ENCODE measurements at places on chromosomes 7 and 10. TPM values are rescaled to one million over a fixed set of nuclear protein-coding genes. Genes with fewer than 3 reads are reported as not detected.
A peak's percentile ranks its signal among the peaks of the same experiment; 100 is the strongest.

Gene SFRP4
- 97.1 TPM for total RNA-seq

DNA sequence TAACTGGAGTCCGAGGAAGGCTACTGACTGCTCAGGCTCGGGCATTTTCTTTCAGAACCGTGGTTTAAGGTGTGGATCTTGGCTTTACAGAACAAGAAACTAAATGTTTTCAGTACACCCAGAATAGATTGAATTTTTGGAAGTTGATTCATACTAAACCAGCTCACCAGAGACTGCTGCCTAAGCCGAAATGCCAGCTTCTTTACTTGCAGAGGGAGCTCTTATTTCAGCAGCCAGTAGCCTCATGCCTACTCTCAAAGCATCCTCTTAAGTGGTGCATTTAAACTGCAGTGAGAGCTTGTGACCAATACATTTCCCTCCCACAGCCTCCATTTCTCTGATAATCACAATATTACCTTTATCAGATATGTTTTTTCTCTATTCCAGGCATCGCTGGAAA lies 615.1 kb downstream of the SUGCT start:
- H3K27me3 ChIP-seq, result no peaks in the 10 kb centered on the region
- H3K4me3 ChIP-seq, result no peak overlapping the region
- H3K27ac ChIP-seq, result no peak overlapping the region

- DNase-seq, result no peak
- no peaks in the 10 kb centered on the region for H3K27me3 ChIP-seq
- no peaks in the 10 kb centered on the region for H3K36me3 ChIP-seq
- no peak overlapping the region for H3K4me3 ChIP-seq
Observed at GRCh38 chr10:26475386-26475785, 37.2 kb downstream of the APBB1IP start.

DNA sequence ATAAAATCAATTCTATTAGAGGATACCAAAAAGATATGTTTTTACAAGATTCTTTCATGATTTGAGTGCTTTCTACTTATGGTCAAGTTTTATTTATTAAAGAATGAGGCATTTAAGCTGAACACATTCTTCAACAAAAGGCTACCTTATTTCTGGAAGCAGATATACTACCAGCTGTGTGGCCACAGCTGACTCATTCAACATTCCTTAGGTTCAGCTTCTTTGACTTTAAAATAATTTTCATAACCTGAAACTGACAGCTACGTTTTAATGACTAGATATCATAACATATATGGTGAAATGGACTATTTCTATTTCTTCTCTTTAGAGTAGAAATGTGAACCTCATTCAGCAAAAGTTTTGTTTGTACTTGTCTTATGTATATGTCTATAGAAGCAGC lies 414.2 kb upstream of the SEMA3C start:
- H3K4me3 ChIP-seq, result no peak overlapping the region
- H3K36me3 ChIP-seq, result no peaks in the 10 kb centered on the region
- DNase-seq, result no peak
- H3K4me1 ChIP-seq, result no peaks in the 10 kb centered on the region

Gene CXCL12
- 103 TPM for total RNA-seq

DNA sequence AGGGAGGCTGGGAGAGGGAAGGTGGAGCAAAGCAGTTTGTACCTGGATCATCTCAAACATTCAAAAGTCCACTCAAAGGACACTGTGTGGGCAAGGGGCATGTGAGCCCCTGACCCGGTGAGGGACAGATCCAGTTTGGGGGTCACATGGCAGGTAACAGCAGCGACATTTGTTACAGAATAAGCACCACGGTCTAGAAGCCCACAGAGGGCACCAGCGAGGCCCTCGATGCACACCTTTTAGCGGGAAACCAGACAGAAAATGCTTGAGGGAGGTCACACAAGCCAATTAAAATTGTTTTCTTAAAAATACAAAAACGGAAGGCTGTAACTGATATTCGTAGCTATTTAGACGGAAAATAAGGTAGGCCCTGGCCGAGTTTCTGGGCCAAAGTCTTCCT lies 144.4 kb downstream of the ZMYND11 start:
- no peak overlapping the region for H3K4me3 ChIP-seq
- H3K4me1 ChIP-seq, result no peaks in the 10 kb centered on the region
- H3K27ac ChIP-seq, result no peak overlapping the region
- DNase-seq, result peak; percentile 9
- no peaks in the 10 kb centered on the region for H3K36me3 ChIP-seq

DNA sequence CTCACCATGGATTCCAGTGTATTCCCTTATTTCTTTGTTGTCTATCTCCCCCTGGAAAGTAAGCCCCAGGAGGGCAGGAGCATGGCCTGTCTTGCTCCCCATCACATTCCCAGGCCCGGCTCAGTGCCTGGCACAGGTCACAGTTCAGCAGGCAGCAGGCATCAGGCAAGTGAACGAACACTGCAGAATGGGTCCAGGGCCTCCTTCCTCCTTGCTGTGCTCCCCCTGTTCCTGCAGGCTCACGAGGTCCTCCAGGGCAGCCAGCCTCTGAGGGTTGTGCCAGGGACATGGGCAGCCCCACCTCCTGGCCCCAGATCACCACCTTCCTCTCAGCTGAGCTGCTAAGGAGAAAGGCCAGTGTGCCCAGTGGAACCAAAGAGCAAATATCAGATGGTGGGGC lies 41.8 kb downstream of the PDLIM1 start:
- H3K36me3 ChIP-seq, result no peaks in the 10 kb centered on the region
- no peak overlapping the region for H3K4me3 ChIP-seq
- no peak overlapping the region for H3K27ac ChIP-seq
- no peaks in the 10 kb centered on the region for H3K27me3 ChIP-seq
- no peaks in the 10 kb centered on the region for H3K4me1 ChIP-seq
- no peak for DNase-seq

GRCh38 chr7:79876848-79877252 lies 257.8 kb upstream of the GNAI1 start:
- no peaks in the 10 kb centered on the region for H3K27me3 ChIP-seq
- H3K27ac ChIP-seq, result no peak overlapping the region
- no peak overlapping the region for H3K4me3 ChIP-seq
- no peak for DNase-seq
- H3K36me3 ChIP-seq, result no peaks in the 10 kb centered on the region

GRCh38 chr7:97859606-97860204 lies 12.5 kb downstream of the ASNS start:
- H3K36me3 ChIP-seq, result no peaks in the 10 kb centered on the region
- DNase-seq, result no peak
- H3K4me1 ChIP-seq, result no peaks in the 10 kb centered on the region

Gene IFIT2
- total RNA-seq, result 4.7 TPM

GRCh38 chr7:86765931-86766330 lies 122.2 kb downstream of the GRM3 start:
- H3K27ac ChIP-seq, result no peak overlapping the region
- no peaks in the 10 kb centered on the region for H3K4me1 ChIP-seq
- DNase-seq, result no peak
- H3K27me3 ChIP-seq, result no peaks in the 10 kb centered on the region
- no peak overlapping the region for H3K4me3 ChIP-seq

Gene PLCE1
- total RNA-seq, result 6.9 TPM

GRCh38 chr7:135335628-135336139 lies 102.0 kb downstream of the STRA8 start:
- H3K27ac ChIP-seq, result no peak overlapping the region
- H3K27me3 ChIP-seq, result no peaks in the 10 kb centered on the region
- no peak overlapping the region for H3K4me3 ChIP-seq
- H3K4me1 ChIP-seq, result peaks cover 3% of the 10 kb centered on the region

GRCh38 chr10:77478247-77478961 lies 159.2 kb downstream of the KCNMA1 start:
- no peak for DNase-seq
- H3K4me3 ChIP-seq, result no peak overlapping the region
- H3K27me3 ChIP-seq, result no peaks in the 10 kb centered on the region

GRCh38 chr10:58723966-58724365 lies 211.3 kb downstream of the BICC1 start:
- no peak for DNase-seq
- no peaks in the 10 kb centered on the region for H3K36me3 ChIP-seq
- no peak overlapping the region for H3K4me3 ChIP-seq

- H3K36me3 ChIP-seq, result no peaks in the 10 kb centered on the region
- no peak for DNase-seq
- H3K27ac ChIP-seq, result no peak overlapping the region
- H3K4me1 ChIP-seq, result no peaks in the 10 kb centered on the region
- H3K27me3 ChIP-seq, result no peaks in the 10 kb centered on the region
Observed at GRCh38 chr7:32262315-32262714, 192.1 kb upstream of the PDE1C start.

Gene VAX1
- total RNA-seq, result not detected

Gene OGDH
- 25.9 TPM for total RNA-seq

Gene OR6V1
- total RNA-seq, result not detected

Gene FAM25C
- total RNA-seq, result not detected

DNA sequence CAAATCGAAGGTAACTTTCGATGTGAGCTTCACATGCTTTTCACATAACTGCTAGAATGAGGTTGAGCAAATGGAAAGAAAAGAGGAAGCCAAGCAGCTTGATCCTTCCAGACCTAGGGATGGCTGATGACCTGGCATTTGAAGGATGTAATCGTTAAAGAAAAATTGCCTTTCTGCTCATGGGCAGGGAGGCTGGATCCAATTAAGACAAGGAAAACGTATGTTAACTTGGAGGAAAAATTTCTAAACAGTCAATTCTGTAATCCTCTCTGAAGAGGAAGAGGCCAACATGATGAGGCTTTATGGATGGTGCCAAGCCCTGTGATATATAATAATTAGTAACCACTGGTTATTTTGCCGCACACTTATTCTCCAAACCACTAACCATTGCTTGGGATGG lies 12.5 kb downstream of the GRK5 start:
- peaks cover 33% of the 10 kb centered on the region for H3K4me1 ChIP-seq
- no peaks in the 10 kb centered on the region for H3K36me3 ChIP-seq
- no peak overlapping the region for H3K27ac ChIP-seq
- H3K27me3 ChIP-seq, result no peaks in the 10 kb centered on the region

- H3K4me3 ChIP-seq, result no peak overlapping the region
- H3K27ac ChIP-seq, result no peak overlapping the region
- H3K4me1 ChIP-seq, result no peaks in the 10 kb centered on the region
- DNase-seq, result no peak
Observed at GRCh38 chr10:125450218-125450617, 232.7 kb downstream of the TEX36 start.

DNA sequence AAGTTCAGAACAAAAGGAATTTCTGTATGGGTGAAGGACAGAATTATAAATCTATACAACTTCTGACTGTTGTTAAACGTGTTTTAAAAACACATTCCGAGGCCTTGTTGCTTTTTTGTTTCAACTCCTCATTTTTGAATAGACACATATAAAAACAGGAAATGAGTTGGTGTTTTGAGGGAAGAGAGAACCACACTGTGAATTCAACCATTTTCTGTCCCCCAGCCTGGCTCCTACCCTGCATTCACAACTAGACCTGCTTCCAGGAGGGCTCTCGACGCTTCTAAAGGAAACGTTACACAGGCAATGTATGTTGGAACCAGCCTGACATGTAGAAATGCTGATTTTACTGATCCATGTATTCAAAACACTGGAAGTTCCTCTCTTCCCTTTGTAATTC lies 76.5 kb downstream of the OR13A1 start:
- no peak for DNase-seq
- no peaks in the 10 kb centered on the region for H3K4me1 ChIP-seq
- no peak overlapping the region for H3K27ac ChIP-seq
- no peaks in the 10 kb centered on the region for H3K27me3 ChIP-seq
- H3K4me3 ChIP-seq, result no peak overlapping the region

DNA sequence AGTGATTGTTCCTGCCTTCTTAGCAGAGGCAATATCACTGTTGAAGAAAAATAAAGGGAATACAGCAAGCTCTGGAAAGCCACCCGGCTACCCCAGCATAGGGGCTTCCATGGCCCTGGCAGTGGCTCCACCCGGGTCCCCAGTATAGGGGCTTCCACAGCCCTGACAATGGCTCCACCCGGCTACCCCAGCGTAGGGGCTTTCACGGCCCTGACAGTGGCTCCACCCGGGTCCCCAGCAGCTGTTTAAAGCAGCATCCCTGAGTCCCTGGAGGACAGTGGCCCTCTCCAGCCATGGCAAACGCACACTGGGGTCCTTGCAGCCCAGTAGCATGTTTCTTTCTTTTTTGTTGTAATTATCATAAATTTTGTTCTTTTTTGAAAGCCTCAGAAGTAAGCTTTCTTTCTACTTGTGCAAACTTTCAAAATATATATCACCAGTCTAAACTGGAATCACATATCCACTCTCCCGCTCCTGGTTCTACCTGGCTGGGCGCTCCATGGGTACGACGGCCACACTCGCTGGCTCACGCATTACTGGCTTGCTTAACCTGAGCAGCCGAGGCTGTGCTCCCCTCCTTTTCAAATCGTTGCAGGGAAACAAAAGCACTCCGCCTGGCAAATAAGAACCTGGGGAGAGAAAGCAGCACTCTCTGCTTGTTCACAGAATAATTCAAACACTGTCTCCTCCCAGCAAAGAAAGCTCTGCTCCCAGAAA lies 62.1 kb downstream of the TCERG1L start:
- no peaks in the 10 kb centered on the region for H3K27me3 ChIP-seq
- DNase-seq, result no peak
- H3K36me3 ChIP-seq, result no peaks in the 10 kb centered on the region
- no peak overlapping the region for H3K4me3 ChIP-seq
- H3K4me1 ChIP-seq, result no peaks in the 10 kb centered on the region

Gene LIPM
- not detected for total RNA-seq

Gene PNLIP
- total RNA-seq, result not detected
